ENCODE measurements at places on chromosomes 3 and 15.

DNA sequence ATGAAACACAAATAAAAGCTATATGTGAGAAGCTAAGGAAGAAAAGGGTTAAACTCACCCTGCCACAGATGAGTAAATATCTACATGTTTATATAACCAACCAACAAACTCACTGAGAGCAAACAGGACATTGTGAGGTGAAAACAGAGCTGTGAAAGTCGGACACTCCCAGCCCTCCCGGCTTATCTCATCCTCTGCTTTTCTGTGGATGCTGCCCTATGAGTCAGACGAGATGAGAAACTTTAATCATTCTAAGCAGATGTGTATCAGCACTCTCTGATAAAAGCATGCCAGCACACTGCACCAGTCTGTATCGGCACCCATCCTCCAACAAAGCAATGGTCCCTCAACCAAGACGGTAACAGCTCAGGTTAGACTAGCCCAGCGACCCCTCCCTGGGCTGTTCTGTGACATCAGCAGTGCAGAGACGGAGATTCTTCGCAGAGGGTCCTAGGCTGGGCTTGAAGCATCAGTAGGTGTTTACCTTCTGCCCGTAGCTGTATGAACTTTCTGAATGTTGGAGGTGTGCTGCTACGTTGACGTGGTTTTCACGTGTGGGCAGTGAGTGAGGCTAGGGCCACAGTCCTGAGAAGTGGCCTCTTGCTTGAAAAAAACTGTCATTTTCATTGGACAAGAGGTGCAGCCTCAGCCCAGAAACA, 119.8 kb upstream of the ALDH1A3 start:
- DNase-seq = no peak

- DNase-seq = no peak
Observed at GRCh38 chr15:93980261-93980911, 251.0 kb upstream of the MCTP2 start.

GRCh38 chr3:123421353-123422174, 27.3 kb downstream of the ADCY5 start:
- peak; percentile 82 for DNase-seq

- DNase-seq = no peak
Observed at GRCh38 chr15:41735046-41735445, 39.2 kb upstream of the MAPKBP1 start.

GRCh38 chr3:141355242-141355641, 13.1 kb upstream of the ZBTB38 start:
- DNase-seq = no peak

DNA sequence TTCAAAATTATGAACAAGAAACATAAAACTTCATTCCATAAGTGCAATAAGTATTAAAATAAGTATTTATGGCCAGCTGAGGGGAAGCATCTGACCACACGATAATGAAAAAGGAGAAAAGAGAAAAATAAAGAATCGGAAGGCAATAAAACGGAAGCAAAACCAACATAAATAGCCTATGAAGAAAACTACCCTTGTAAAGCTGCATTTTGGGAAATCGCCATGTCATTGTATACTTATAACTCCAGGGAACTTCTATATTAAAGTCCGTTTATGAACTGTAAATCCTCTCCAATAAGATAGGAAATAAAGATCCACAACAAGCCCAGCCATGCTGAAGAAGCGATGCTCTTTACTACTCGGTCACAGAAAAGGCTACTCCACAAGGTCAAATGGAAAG, 47.7 kb downstream of the MORC1 start:
- DNase-seq = no peak

- DNase-seq = no peak
Observed at GRCh38 chr3:71547249-71548198, 36.0 kb downstream of the FOXP1 start.

DNA sequence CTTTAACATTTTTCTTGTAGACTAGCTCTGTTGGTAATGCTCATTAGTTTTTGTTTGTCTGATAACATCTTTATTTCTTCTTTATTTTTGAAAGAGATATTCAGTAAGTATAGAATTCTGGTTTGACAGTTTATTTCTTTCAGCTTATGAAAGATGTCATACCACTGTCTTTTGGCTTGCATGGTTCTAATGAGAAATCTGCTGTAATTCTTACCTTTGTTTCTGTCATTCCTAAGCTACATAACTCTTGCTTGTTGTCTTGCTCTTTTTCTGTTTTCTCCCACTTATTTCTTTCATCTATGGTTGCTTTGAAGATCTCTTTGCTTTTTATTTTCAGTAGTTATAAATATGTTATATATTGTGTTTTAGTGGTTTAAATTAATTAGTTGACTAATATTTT, 87.2 kb upstream of the PEX5L start:
- no peak for DNase-seq

DNA sequence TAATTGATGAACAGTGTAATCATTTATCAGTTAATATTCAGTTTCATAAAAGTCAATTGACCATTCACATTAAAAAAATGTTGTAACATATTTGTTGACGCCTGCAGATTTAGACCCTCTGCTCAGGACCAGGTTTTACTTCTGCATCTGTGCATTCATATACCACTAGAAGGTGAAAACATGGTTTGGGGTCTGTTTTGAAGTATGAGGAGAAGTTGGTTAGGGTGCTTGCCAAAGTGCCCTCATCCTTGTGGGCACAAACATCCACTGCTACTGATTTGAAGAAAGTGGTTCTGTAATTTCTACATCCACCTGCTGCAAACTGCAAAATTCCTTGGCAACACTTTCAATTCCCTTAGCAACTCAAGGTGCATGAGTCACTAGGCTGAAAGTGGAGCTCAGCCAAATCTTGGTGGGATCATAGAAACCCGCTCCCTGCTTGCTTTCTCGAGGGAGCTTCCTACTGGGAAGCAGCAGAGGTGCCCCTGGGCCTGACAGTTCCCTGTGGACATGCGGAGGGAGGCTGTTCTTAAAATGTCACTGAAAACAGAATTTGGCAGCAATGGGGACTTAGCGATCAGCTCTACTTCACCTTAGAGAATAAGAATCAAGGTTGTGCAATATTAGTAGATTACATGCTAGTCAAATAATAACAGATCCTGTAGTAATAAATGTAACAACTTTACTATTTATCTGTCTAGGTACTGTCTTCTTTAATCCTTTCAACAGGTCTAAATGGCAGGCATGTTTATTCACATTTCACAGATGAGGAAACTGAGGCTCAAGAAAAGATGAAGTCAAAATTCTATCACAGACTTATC, 301.0 kb upstream of the TBL1XR1 start:
- no peak for DNase-seq

GRCh38 chr15:37758412-37758811, 176.0 kb upstream of the TMCO5A start:
- no peak for DNase-seq

GRCh38 chr15:69897471-69898237, 200.1 kb downstream of the TLE3 start:
- no peak for DNase-seq

DNA sequence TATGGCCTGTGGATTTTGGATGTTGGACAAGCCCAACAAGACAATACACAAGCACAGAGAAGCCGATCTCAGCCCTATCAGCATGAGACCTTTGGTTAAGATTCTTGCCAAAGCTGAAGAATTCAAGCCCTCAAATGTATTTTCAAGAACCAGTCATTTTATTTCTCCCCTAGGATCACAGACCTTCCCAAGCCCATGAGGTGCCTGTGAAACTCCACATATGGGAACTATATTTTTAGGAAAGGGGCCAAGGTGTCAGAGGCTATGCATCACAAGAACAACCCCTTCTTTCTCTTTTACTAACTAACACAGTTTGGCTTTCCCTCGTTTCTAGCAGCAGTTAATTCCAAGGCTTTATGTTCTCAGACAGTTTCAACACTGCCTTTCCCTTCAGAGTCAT, 364.5 kb downstream of the MAGI1 start:
- DNase-seq = no peak

DNA sequence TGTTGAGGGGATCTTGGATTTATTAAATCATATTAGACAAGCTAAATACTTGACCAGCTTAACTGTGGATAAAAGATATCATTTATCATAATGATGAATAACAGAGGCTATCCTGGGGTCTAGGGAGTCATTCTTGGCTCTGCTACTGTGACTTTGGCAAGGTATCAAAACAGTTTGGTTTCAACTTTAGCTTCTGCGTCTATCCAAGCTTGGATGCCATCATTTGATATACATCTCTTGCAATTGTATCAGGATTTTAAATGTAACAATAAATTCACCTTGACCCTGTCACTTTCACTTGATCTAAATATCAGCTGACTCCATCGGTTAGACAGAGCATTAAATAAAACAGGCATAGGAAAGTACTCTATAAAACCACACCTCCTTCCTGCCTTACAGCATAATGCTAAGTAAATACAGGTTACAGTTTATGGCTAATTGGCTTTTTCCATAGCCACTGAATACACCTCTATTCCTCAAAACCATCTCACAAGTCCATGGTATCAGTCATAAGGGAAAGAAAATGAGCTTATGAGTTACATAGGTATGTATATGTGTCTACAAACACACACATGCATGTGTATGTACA, 262.9 kb downstream of the CTNNB1 start:
- DNase-seq = peak; percentile 23

- no peak for DNase-seq
Observed at GRCh38 chr3:42841332-42841731, 32.1 kb downstream of the ACKR2 start.

- no peak for DNase-seq
Observed at GRCh38 chr3:24854748-24855147, 360.1 kb upstream of the THRB start.

DNA sequence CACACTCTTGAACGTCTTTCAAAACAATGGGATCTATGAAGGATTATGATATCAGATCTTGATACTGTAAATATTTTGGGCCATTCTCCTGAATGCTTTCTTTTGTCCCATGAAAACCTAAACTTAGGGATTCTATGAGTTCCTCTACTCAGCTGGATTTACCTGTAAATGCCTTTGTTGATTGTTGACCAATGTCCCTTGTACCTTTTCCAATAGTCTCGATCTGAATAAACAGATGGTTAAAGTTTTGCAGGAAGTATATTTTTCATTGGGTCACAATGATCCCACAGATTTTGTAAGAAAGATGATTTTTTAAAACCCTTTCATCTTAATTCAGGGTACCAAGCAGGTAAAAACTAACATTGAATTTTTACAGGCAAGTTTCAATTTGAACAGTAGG, 634.1 kb downstream of the FHIT start:
- no peak for DNase-seq

- no peak for DNase-seq
Observed at GRCh38 chr15:91782221-91782620, 71.3 kb upstream of the SLCO3A1 start.

DNA sequence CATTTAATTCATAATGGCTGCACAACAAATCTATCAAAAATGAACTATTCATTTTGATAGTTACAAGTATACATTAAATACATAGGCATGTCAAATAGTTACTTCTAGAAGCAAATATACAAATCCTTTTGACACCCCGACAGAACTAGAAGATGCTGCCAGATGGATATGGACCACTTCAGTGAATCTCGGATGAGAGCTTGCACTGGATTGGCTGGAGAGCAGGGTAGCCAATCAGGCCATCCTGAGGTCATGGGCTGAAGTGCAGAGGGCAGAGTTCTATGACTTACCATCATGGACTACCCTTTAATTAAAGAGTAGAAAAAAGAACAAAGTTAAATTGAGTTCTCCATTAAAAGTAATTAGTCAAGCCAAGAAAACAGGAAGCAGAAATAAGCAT, 8.3 kb downstream of the CCNL1 start:
- DNase-seq = no peak

- no peak for DNase-seq
Observed at GRCh38 chr3:159139326-159139725, 337.5 kb downstream of the MFSD1 start.

DNA sequence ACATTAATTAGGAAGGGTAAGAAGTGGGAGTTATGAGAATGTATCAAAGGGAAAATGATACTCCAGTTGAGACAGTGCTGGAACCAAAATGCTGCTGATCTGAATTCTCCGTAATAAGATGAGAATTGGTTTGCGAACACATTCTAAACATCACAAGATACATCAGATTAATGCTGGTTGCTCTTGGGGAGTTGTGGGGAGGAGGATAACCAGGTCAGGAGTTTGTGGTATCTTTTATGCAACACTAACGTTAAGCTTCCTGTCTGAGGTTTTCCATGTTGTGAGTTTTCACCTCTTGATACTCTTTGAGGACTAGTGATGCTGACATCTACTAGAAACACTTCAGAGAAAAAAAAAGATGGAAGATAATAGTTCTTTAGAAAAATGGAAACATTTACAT, 47.2 kb downstream of the PPARG start:
- DNase-seq = no peak

DNA sequence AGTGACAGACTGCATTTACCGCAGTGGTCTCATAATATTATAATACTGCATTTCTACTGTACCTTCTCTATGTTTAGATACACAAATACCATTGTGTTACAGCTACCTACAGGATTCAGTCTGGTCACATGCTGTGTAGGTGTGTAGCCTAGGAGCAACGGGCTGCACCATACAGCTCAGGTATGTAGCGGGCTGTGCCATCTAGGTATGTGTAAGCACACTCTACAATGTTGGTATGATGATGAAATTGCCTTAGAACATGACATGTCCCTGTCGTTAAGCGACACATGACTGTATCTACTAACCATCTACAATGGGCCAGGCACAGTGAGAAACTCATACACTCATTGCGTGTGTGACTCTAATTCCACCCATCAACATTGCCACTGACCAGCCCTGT, 85.5 kb upstream of the SEC13 start:
- no peak for DNase-seq

DNA sequence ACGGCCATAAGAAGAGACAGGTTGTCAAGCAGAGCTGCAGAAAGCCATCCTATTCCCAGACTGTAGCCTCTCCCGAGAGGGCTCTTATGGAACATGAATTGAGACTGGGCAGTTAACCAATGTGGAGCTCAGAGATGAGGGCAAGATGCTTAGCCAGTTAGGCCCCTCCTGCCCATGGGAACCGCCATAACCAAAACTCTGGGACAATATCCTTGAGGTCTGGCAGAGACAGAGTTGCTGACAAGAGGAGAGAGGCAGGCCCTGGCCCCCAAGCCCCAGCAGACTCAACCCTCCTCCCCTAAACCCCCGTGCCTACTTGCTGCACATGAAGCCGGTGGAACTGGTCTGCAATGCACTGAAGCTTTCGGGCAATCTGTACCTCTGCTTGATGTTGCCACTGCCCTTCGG, 4.8 kb downstream of the BMF start:
- no peak for DNase-seq

DNA sequence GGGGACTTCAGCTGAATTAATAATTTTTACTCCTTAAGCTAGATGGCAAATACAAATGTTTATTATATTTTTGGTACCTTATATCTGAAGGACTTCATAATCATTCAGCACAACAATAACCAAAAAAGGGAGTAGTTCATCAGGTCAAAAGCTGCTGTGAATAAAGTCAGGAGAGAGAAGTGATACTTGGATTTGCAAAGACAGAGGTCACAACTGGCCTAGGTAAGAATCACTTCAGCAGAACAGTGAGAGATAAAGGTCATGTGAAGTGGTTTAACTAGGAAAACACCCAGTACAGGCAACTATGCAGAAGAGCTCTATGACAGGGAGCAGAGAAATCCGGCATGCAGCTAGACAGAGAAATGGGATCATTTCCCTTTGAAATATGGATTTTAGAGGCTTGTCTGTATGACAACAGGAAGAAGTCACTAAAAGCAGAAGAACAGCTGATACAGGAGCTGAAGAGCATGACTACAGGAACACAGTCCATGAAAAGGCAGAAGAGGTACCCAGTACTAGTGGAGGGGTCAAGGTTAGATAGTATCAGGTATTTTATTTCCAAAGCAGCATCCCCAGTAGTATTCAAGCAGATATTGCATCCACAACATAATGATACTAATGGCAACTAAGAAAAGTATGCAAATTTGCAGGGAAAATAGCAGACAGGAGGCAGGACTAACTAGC, 25.7 kb downstream of the ZMAT3 start:
- no peak for DNase-seq
